Activated CD4-positive, alpha-beta T cell treated with anti-CD3 and anti-CD28 coated beads, Interleukin-2, Interleukin-6, amounts not matched to agents 100 ng/mL and 50 ng/mL, durations not matched to agents 16 hours and 8 hours (primary cell): ENCODE measurements at places on chromosomes 12 and 14.

GRCh38 chr12:124832856-124833255, 30.8 kb downstream of the SCARB1 start:
- no peak for DNase-seq

- DNase-seq = no peak
Observed at GRCh38 chr12:49461221-49461620, 77.6 kb upstream of the KCNH3 start.

DNA sequence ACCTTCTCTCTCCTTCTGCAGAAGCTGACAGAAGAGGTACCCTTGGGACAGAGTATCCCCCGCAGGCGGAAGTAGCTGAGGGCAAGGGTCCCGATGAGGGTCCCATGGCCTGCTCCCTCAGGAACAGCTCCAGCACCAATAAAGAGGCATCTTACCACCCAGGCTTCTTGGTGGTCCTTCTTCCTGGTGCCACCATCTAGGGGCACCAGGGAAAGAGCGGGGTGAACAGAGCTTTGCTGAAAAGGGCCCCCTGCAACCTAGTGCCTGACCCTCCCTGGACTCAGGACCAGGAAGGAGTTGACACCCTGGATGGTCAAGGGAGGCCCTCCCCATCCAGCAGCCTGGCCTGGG, 591 bp upstream of the IRF9 start:
- no peak for DNase-seq

DNA sequence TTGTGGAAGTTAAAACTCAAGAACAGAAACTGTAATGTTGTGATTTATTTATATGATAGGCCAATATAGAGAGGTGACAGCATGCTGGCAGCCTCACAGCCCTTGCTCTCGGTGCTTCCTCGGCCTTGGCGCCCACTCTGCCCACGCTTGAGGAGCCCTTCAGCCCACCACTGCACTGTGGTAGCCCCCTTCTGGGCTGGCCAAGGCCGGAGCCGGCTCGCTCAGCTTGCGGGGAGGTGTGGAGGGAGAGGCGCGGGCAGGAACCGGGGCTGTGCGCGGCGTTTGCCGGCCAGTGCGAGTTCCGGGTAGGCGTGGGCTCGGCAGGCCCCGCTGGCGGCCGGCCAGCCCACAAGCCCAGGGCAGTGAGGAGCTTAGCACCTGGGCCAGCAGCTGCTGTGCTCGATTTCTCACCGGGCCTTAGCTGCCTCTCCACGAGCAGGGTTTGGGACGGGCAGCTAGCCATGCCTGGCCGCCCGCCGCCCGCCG, 65.8 kb upstream of the SLC8A3 start:
- no peak for DNase-seq
